ENCODE measurements at places on chromosomes 7 and 10.

DNA sequence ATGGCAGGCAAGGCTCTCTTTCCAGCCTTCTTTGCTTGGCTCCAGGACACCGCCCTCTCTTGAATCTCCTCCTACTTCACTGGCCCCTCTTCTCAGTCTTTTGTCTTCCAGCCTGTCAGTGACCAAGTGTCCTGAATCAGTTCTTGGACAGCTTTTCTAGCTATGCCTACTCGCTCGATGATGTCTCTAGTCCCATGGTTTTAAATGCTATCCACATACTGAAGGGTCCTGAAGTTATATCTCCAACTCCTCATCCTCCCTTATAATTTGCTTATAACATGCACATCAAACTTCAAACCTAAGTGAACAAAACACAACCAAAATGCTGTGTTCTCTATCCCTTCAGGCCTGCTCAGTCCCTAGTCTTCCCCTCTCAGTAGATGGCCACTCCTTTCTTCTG, 5.0 kb upstream of the GOLGA7B start:
- no peak for DNase-seq

DNA sequence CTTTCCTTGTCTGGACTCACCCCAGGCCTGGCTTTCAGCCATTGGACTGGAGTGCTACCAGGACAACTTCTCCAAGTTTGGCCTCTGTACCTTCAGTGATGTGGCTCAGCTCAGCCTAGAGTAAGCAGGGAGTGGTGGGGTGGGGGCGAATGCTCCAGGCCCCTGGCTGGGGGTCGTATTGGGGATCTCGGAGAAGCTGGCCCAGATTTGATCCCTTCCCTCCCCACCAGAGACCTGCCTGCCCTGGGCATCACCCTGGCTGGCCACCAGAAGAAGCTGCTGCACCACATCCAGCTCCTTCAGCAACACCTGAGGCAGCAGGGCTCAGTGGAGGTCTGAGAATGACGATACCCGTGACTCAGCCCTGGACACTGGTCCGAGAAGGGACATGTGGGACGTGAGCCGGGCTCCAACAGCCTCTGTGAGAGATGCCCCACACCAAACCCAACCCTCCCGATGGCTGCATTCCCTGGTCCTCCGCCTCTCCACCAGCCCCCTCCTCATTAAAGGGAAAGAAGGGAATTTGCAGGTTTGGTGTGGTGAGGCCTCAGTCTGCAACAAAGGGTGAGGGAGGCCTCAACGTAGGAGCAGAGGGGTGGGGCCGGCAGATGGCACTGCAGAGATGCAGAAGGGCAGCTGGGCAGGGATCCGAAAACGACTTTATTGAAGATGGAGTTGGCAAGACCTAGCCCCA, 14.8 kb downstream of the TRPV6 start:
- DNase-seq = no peak

DNA sequence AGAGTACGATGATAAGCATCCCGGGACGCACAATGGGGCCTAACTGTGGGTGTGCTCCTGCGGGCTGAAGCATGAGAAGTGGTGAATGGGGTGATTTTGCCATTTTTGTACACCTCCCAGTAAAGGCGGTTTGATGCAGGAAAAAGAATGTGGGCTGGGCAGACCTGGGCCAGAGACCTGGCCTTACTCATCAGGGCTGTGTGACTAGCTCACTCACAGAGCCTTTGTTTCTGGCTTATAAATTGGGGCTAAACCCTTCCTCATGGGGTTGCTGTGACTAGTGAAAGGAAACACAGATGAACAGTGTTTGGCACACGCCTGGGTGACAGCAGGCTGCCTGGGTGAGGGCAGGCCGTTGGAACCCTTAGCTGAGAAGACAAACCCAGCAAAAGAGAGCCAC, 18.0 kb downstream of the RRP12 start:
- no peak for DNase-seq

GRCh38 chr7:138632826-138633602, 68.1 kb downstream of the SVOPL start:
- DNase-seq = no peak

DNA sequence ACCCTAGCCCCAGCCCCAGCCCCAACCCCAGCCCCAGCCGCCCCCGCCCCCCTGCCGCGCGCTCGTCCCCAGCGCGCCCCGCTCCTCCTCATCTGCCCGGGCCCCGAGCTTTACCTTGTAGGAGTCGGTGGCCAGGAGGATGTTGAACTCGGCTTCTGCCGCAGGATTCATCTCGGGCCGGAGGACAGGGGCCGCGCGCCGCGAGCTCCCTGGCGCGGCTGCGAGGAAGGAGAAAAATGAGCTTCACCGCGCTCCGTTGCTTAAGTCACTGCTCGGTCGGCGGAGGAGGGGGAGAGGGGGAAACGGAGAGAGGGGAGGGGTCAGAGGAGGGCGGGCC, at the start of gene NAMPT:
TSS of gene NAMPT (minus strand) at position 270 of the 337 bp plus-strand sequence. CDS start at position 171, 99 bp downstream.
- DNase-seq = no peak

GRCh38 chr7:73880755-73881328, 19.9 kb downstream of the TMEM270 start:
- DNase-seq = no peak

GRCh38 chr10:122098924-122099323, 110.0 kb downstream of the TACC2 start:
- DNase-seq = peak; percentile 55

- DNase-seq = no peak
These were observed 81.9 kb upstream of the SMIM30 start for GRCh38 chr7:113200281-113200680.

DNA sequence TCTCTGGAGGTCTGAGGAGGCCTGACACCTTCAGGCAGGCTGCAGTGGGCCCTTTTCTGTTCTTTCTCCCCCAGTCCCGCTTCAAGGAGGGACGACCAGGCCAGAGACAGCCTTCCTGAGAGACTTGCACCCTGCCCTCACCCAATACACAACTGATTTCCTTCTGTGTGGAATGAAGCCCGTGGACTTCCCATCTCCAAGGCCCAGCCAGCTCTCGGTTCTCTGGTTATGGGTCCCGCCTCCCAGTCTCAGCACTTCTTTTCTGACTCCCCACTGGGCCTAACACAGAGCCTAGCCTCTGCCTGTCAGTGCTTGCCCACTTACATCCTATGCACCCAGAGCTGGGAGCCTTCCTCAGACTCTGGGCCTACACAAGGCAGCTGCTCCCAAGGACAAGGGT, 24.1 kb upstream of the ADCYAP1R1 start:
- DNase-seq = no peak

DNA sequence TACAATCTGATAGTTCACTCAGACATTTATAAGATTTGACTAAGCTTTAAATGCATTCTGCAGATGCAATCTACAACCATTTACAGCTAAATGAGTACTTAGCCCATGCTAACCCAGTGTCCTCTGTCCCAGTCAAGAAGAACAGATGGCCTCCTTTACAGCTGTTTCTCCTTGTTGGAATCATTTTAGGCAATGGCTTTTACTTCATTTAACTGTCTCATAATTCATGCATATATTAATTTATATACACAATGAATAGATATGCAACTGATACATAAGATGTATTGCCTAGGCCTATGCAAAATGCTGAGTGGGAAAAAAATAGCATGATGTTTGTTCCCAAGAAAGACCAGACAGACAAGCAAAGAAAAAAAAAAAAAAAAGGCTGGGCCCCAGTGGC, 82.2 kb downstream of the TSPAN12 start:
- no peak for DNase-seq

DNA sequence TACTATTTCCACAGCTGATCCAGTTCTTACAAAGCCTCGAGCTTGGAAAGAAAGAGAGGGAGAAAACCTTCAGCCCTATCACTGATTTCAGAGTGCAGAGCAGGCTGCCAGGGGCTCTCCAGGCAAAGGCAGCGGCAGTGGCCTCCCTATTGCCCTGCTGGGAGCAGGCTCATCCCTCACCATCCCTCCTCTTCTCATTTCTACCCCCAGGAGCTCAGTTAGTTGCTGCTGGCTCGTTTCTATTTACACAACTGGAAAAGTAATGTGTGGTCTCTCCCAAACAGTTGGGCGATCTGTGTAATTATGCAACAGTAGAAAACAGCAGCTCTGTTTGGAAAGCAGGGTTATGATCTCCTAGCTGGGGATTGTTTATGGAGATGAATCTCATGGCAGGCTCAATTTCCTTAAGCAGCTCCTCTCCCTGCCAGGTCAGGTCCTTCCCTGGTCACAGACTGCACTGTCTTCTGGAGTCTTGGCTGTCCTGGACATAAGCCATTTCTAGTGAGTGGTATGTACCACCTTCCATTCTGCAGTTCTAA, 28.7 kb upstream of the TNS3 start:
- DNase-seq = no peak

DNA sequence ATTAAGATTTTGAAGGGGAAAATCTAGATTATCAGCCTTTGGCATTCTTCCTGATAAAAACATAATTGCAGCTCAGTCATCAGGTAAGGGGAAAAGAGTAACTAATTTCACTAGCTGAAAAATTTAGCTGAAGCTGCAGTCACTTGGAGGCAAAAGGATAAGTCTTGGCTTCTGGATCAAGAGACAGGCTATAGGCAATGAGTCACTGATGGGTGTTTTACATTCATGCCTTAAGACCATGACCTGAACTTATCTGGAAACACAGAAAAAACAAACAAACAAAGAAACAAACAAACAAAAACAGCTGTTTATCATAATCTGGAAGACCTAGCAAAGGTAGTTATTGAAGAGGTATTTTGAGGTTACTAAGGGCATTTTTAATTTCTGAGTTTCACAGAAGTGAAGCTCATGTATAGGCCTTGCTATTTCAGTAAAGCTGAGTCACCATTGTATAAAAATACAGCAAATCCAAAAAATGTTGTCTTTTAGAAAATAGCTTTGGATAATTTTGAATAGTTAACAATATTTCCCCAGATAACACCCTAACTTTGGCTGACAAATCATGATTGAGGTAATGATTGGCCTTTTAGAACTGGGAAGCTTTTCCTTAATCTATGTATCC, 40.3 kb downstream of the ZNF22 start:
- no peak for DNase-seq

GRCh38 chr10:132120734-132121510, 55.2 kb downstream of the JAKMIP3 start:
- DNase-seq = no peak

DNA sequence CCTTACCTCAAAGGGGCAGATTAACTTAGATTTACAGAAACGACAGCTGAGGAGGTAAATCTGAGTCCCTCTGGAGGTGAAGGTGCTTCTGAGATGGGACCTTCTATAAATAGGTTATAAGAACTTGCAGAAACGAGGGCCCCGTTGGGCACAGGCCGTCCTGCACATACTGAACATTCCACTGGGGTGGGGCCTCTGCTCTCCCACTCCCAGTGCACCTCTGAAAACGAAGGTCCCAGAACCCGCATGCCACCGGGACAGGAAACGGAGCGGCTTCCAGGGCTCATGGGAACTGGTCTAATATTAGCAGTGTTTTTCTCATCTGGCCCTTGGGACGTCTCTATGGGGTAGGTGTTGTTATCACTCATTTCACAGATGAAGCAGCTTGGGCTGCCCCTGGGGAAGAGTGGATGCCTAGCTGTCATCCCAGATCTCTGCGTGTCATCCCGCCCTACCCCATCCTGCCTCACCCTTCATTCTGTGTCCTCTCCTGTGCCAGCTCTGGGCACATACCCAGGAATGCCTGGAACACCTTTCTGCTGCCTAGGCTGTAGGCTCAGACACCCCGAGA, 19.6 kb downstream of the C10orf62 start:
- no peak for DNase-seq

DNA sequence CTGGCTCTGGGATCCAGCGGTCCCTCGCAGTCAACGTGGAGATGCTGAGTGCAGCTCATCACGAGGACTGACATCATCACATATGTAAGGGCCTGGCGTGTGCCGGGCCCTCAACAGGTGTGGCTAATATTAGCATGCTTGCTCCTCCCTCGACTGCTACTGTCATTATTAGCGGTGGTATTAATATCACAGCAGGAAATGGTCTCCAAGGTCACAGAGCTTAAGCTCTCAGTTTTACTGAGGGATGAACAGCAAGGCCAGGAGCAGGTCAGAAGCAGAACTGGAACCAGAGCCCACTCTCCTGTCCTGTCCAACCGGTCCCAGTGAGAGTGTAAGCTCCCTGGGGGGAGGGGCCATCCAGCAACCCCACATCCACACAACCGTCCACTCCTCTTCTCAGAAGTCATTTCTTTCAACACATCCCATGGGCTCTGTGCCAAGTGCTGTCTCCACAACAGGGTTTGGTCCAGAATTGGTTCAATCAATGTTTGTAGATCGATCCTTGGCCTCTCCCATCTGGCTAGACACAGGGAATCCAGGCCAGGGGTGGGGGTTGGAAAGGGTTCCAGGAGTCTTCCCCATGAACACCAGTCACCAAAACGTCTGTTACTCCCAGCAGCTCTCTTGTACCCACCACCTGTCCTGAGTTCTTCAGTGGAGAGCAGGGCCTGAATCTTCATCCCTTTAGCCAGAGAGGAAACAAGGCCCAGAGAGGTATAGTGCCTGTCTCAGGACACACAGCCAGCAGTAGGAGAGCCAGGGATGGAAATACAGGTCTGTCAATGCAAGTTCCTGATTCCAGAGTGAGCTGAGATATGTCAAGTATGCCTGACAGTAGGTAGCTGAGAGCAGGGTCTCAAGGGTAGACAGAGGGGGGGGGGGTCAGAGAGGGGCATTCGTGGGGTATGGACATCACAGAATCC, 45.3 kb upstream of the ZMIZ1 start:
- no peak for DNase-seq

DNA sequence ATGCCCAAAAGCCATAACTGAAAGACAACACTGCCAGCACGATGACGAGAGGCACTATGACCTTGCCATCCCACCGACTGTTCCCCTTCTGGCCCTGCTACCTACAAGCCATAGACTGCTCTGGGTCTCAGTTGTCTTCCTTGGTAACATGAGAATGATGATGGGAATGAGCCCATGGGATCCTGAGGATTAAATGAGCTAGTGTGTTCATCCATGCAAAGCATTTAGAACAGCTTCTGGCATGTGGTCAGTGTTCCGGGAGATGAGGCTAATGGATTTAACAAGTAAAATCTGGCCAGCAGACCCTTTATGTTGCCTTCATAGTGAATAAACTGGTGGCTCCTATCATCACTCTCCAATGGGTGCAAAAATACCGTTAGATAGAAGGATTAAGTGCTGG, 62.4 kb upstream of the WDR11 start:
- DNase-seq = no peak

GRCh38 chr10:133045556-133046389, 42.0 kb upstream of the ADGRA1 start:
- DNase-seq = no peak

GRCh38 chr7:2403718-2404648, 572 bp downstream of the CHST12 start:
- peak; percentile 57 for DNase-seq

DNA sequence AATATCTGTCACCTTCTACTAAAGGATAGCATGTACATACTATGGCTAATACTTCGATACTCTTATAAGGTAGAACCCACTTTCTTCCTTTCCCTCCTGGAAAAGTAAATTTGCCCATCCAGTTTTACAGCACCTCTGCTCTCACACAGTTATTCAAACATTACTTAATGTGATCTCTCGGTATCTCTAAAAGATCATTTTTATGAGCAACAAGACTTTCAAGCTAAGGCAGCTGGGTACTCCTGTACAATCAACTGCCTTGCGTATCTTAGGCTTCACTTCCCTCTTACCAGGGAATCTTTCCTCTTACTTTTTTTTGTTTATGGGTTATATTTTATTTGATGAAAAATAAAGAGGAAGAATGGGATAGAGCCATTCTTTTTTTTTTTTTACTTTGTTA, 26.5 kb upstream of the TLL2 start:
- no peak for DNase-seq

GRCh38 chr7:924541-925231, 29.8 kb downstream of the ADAP1 start:
- DNase-seq = no peak
